MG63 (cell line): ENCODE measurements at places on chromosomes 12 and 14.
A peak's percentile ranks its signal among the peaks of the same experiment; 100 is the strongest.

DNA sequence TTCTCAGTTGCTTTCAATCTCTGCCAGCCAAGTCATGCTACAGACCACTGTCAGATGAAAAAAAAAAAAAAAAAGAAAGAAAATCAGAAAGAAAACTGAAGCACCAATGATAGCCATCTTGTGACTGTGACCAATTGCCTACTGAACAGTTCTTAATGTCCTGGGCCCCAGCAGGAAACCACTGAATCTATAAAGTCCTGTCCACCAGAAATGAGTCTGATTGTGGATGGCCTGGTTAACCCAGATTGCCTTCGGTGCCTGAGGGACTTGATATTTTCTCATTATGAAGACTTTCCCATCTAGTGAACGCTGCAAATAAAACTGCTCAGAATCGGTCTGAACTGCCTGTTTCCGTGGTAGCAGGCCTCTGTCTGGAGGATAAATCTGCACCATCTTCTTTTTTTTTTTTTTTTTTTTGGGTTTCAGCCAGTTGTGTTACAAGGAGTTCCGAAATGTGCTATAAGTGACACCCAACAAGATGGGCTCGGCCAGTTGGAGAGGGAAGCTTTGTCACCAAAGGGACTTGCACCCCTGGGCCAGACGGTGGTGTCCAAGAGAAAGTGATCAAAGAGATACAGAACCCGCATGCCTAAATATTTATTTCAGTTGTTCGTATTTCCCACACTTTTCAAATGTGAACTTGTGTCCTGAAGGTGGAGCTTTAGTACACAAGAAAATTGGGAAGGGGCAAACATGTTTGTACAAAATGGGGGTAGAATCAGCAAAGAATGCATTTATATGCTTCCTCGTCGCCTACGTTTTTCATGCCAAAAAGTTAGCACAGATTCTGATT is 3.0 kb upstream of the PLXNC1 start:
- DNase-seq, result no peak

DNA sequence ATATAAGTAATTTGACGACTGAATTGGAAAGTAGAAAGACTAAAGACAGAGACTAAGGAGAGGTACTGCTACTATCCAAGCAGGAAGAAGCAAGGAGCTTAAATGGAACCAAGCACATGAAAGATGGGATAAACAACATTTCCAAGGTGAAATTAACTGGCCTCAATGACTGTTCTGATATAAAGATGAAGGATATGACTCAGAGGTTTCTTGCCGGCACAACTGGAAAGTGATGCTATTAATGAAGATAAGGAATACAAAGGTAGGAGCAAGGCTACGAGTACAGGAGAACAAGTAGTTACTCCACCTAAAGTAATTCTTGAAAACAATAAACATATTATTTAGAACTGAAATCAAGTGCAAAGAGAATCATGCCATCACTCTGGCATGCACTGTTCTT is 6.4 kb downstream of the SNX6 start:
- no peak for DNase-seq

DNA sequence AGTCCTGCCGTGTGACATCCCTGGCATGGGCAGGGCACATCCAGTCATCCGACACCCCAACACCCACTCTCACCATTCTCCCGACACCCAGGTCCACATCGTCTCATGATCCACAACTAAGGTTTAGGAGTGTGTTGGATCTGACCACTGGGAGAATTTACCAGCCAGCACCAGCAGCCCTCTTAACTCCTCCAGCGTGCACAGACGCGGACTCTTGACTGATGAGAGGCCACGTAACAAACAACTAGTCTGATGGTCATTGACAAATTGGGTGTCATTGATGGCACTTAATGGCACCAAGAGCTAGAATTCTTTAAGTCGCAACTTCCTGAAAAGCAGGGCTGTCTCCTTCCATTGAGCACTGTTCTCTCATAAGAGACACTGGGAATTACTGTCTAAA is 203.0 kb upstream of the SFSWAP start:
- DNase-seq, result no peak

GRCh38 chr14:99664058-99664936 is 19.4 kb downstream of the HHIPL1 start:
- DNase-seq, result no peak

- no peak for DNase-seq
Observed at GRCh38 chr12:108807476-108807875, 49.9 kb downstream of the SSH1 start.

GRCh38 chr12:115801871-115802270 is 475.6 kb downstream of the MED13L start:
- DNase-seq, result no peak

- no peak for DNase-seq
Observed at GRCh38 chr14:100807979-100808734, 17.8 kb upstream of the MEG3 start.

DNA sequence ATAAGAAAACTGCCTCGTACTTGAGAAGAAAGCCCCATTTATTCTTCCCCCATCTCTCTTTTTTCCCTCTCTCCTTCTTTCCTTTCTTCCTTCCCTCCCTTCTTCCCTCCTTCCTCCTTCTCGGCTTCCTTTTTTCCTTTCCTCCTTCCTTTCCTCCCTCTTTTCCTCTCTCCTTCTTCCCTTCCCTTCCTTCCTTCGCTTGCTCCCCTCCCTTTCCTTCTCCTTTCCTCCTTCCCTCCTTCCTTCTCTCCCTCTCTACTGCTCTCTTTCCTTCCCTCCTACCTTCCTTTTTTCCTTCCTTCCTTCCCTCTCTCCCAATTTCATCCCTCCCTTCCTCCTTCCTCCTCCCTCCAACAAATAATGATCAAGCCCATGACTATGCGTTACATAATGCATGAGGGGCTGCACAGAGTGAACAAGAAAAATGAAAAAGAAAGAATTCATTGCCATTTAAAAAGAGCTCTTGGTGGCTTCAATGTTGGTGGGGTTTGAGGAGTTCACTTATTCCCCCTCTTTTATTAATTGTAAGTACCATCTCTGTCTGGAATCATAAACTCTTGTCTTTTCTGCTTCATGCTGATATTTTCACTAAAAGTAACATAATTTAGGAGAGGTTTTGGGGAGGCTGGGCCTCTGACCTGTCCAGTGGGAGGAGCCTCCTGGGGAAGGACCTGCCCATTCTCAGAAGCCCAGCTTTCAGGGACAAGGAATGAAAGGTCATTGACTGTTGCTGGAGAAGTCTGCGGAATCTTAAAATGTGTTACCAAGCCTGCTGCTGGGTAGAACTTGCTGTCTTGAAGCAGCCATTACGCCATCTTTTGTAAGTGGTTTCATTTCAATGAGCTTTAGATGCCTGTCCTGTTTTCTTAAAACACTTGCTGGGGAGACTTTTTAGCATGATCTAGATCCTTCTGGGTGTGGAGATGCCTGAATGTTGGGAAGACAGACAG is 144.3 kb downstream of the CHST11 start:
- no peak for DNase-seq

- DNase-seq, result no peak
Observed at GRCh38 chr14:59819446-59820088, 51.0 kb downstream of the RTN1 start.

DNA sequence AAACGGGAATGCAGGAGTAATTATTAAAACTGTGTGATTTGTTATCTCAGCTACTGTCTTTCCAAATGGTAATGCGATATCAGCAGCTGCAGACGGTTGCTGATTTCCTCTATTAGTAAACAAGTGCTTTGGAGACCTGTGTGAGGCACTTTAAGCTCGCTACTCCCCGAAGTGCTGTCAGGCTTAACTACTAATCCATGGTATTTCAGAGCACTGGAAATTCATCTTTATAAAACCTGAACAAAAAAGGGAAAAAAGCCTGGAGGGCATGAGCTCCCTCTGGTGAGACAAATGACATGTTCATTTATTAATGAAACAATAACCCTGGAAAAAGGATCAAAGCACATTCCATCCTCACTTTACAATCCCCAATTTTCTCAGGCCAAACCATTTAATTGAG is 143.6 kb upstream of the OTX2 start:
- DNase-seq, result no peak

GRCh38 chr12:52260361-52261207 is 13.9 kb upstream of the KRT86 start:
- DNase-seq, result no peak

- no peak for DNase-seq
Observed at GRCh38 chr12:110656071-110656655, 32.8 kb downstream of the HVCN1 start.

- DNase-seq, result no peak
Observed at GRCh38 chr12:132558861-132559623, 51.3 kb downstream of the LRCOL1 start.

DNA sequence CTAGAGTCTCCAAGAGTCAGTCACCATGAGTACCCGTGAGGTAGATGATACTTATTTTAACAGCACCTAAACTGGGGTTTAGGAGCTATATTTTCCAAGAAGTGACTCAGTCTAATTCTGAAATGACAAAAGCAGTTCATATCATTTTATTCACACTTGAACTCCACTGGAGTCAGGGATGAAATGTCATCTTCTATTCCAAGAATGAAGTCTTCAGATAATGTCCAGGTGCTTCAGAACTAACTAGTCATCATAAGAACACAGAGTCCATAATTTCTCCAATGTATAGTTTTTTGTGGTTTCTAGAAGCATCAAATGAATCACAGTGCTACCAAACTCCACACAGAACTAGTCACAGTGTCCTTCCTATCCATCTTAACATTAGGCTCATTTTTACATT is 13.3 kb downstream of the DNM1L start:
- DNase-seq, result no peak

GRCh38 chr14:56549721-56550120 is 29.9 kb upstream of the TMEM260 start:
- DNase-seq, result no peak

DNA sequence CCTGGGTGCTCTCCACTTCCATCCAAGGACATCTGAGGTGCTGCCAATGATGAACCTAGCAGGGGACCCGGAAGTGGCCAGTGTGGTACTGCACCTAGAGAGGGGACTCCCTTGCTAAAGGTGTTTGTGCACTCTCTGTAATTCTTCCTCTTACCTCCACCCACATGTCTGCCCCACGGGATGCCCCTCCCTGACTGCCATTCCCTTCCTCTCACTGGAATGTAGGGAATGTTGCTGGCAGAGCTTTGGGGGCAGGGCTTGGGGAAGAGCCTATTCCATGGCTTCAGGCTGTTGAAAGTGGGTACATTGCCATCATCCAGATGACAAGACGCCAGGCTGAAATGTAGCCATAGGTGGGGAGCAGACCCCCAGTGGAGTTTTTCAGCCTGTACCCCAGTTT is 153.2 kb downstream of the SMOC1 start:
- peak; percentile 38 for DNase-seq

DNA sequence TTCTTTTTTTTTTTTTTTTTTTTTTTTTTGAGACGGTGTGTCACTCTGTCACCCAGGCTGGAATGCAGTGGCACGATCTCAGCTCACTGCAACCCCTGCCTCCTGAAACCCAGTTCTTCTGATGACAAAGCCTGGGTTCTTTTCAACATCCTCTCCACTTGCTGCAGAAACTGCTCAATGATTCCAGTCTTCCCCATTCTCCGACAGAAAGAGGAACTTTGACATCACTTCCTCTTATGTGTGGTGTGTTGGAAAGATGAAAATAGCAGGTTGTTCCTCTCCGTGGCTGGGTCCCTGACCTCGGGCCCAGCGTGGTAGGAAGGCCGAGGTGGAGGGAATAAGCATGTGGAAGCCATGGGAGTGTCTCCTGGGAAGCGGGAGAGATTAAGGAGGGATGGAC is 198.4 kb downstream of the PHETA1 start:
- no peak for DNase-seq

GRCh38 chr14:31660191-31660590 is 99.0 kb downstream of the NUBPL start:
- no peak for DNase-seq

GRCh38 chr12:570435-570920 is 92.8 kb downstream of the NINJ2 start:
- DNase-seq, result peak; percentile 98

DNA sequence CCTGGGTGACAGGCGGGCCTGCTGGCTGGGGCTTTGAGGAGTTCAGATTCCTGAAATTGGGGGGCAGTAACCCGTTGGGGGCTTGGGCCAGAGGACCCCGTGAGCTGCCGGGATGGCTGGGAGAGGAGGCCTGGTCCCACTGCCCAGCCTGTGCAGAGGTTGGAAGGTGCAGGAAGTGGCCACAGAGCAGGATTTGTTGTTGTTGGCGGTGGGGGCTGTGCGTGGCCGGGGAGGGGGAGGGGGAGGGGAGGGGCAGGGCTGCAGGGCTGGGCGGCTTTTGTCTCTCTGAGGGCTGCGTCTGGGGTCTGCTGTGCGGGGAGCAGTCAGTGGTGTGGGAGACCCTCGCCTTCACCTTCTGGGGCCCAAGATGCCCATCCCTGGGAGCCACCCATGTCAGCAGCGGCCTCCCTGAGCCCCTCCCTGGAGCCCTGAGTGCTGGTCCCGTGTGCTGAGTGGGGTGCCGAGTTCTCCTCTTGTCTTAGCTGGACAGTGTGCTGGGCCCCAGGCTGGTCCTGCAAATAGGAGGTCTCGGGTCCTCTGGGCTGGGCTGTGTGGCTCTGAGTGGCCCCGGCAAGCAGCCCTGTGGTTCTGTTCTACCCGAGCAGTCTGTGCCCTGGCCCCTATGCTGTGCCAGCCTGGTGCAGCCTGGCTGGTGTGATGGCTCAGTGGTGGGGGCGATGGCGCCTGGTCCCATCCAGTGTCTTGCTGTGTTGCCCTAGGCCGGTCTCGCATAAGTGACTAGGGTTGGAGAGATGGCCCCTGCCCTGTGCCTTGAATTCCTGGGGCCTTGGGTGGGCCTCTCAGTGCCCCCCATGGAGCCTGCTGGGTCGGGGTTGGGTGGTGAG is 10.3 kb downstream of the KIF26A start:
- no peak for DNase-seq

DNA sequence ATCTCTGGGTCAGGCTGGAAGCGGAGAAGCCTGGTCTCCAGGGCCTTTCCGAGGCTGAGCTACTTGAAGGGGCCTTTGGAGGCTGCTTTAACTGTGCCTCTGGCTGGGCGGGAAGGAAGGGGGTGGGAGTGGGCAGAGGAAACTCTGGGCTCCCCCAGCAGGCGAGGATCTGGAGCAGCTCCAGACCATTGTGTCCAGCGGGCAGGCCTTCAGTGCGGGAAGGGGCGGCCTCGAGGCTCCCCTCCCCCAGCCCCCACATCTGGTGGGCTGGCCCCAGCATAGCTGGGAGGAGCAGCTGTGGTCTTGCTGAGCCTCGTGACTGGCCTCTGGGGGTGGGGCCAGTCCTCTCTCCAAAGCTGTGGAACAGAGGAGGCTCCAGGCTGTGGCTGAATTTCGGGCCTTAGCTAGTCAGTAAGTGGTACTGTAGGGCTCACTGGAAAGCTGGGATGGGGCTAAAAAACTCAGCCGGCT is 3.4 kb downstream of the TAMALIN start:
- peak; percentile 45 for DNase-seq

- no peak for DNase-seq
Observed at GRCh38 chr12:131052929-131053328, 99.2 kb downstream of the ADGRD1 start.

- no peak for DNase-seq
Observed at GRCh38 chr12:26361964-26362363, 166.6 kb downstream of the SSPN start.

GRCh38 chr12:57780284-57780897 is 2.2 kb upstream of the TSFM start:
- DNase-seq, result no peak

GRCh38 chr14:100748944-100749343 is 22.3 kb downstream of the DLK1 start:
- DNase-seq, result no peak
